Brain (organoid and tissue), 16 donors: ENCODE measurements at places on chromosomes 2 and 18.

DNA sequence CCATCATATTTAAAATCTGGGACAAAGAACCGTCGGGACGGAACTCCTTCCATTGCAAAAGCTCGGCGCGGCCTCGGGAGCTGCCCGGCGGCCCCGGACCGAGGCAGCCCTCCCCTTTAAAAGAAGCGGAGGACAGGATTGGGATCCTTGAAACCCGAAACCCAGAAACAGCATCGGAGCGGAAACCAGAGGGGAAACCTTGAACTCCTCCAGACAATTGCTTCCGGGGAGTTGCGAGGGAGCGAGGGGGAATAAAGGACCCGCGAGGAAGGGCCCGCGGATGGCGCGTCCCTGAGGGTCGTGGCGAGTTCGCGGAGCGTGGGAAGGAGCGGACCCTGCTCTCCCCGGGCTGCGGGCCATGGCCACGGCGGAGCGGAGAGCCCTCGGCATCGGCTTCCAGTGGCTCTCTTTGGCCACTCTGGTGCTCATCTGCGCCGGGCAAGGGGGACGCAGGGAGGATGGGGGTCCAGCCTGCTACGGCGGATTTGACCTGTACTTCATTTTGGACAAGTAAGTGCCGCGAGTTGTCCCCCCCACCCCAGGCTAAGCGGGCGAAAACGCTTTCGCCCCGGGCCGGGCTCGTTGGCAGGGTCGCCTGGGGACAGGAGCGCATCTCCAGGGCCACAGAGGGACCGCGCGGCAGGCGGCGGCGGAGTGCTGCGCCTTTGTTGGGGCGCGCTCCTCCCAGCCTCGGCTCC lies at the start of gene ANTXR1:
TSS of gene ANTXR1 (plus strand) at position 38 of the 698 bp plus-strand sequence. CDS start at position 359, 321 bp downstream.
- peak; percentile 87 for DNase-seq

DNA sequence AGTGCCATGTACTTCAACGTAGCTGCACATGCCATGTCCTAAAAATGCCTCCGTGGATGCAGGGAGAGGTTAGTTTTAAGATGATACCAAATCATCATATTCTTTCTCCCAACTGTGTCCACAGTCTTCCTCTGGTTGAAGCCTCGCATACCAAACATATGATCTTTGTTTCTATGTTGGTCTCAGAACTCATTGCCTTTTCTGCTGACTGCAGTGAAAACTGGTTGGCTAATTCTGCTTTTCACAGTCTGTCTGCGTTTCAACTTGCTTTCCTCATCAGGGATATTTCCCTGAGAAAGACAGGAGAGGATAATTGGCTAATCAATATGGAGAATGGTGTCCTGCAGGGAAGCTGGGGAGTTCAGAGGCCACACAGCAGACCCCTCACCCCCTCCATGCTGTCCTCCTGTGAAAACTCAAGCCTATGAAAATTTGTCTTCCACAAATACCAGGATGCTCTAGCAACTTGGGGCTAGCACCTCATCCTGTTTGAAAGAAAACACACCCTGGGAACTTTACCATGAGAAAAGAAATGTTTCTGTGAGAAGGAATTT lies 192.2 kb upstream of the PXDN start:
- DNase-seq, result peak; percentile 45

GRCh38 chr2:57828221-57828620 lies 218.4 kb upstream of the VRK2 start:
- DNase-seq, result no peak

GRCh38 chr2:125175415-125175814 lies 1150.3 kb downstream of the CNTNAP5 start:
- no peak for DNase-seq

DNA sequence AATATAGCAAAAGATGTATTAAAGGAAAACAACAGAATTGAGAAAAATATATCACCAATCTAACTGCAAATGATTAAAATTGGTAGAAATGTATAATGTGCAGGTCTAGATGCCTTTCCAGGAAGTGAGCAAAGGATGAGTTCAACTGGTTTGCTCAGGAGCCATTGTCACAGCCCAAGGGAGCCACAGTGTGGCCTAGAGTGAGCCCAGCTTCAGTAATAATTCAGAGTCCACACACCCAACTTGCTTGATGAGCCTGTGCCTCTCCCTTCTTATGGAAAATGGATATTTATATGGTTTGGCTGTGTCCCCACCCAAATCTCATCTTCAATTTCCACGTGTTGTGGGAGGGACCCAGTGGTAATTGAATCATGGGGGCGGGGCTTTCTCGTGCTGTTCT lies 92.2 kb upstream of the ASAP2 start:
- DNase-seq, result no peak

GRCh38 chr2:64608867-64609226 lies 44.9 kb downstream of the SERTAD2 start:
- DNase-seq, result no peak

DNA sequence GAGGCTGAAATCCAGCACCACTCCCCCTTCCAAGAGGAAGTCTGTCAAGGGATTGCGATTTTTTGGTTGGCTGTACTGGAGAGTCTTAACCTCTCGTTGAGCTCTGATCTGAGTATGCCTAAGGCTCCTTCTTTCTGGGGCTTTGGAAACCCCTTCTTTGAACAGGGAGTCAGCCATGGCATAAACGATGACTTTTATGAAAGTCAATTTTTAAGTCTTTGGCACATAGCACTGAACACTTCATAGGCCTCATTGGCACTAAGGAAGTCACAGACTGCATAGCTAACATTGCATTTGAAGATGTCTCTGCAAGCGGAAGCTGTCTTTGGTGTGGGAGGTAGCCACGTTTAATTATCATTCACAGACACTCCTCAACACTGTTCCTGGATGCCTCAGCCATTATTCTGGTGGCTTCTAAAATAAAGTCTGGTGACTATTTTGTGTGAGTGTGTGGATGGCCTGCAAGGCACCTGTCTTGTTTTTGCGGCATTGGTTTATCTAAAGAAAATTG lies 148.2 kb upstream of the NCK2 start:
- no peak for DNase-seq

GRCh38 chr18:9689253-9689652 lies 18.8 kb upstream of the RAB31 start:
- DNase-seq, result no peak

DNA sequence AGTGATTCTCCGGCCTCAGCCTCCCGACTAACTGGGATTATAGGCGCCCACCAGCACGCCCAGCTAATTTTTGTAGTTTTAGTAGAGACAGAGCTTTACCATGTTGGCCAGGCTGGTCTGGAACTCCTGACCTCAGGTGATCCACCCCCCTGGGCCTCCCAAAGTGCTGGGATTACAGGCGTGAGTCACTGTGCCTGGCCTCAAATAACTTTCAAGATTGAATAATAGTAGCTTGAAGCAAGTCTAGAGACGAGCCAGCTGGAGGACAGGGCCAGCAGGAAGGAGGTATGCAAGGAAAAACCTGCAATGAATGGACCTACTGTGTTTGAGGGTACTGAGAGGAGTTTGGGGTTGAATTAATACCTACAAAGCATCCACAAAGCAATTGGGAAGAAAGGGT lies 87.5 kb downstream of the MSH2 start:
- no peak for DNase-seq

GRCh38 chr2:231315896-231316295 lies 79.6 kb upstream of the B3GNT7 start:
- DNase-seq, result no peak

DNA sequence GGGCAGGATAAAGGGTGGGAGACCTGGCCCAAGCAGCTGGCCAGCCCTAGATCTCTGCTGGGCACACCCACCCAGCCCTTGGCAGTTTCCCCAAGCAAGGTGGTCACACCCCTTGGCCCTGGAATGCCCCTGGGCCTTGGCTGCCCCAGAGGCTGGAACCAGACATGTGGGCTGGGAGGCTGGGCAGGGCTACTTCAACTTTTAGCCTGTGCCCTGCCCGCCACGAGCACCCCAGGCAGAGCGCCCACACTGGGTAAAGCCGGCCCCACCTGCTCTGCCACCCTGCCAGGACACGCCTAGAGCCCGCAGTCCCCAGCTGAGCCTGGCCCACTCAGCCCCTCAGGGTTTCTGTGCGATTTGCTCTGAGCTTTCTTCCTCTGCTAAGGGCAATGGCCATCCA lies 119.7 kb upstream of the SMAD2 start:
- DNase-seq, result no peak

- DNase-seq, result no peak
Measured at GRCh38 chr2:71720283-71720560, 266.9 kb downstream of the DYSF start.

- peak; percentile 25 for DNase-seq
Measured at GRCh38 chr2:7887441-7887840, 794.4 kb upstream of the ID2 start.

DNA sequence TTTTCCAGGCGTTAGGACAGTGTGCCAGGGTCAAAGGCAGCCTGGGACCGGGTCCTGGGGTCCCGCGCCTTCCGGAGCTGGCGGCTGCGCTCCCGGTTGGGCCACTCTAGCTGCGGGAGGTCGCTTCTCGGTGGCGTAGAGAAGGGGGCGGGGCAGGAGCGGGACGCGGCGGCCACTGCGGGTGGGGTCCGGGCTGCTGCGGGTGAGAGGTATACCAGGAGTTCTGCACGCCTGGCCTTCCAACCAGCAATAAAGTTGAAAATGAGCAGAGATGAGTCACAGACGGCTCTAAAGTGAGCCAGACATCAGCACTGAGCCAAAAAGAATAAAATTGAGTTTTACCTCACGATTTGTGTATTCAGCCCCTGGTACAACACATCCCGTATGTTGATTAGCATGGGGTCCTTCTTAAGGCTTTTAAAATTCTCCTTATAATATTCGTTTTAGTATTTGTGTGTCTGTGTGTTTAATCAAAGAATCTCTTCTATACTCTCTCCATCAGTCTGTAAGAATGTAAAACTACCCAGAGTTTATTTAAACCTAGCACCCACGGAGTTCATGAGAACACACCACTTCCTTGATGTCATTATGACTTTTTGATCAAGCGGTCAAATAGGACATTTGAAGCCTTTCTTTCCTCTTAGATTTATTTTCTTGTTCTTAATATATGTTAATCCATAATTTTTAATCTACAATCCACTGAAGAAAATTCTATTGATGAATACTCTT lies at the start of gene C1GALT1C1L:
TSS of gene C1GALT1C1L (minus strand) at position 108 of the 729 bp plus-strand sequence. CDS start at position 1, 107 bp downstream.
- DNase-seq, result peak; percentile 30

- DNase-seq, result no peak
Measured at GRCh38 chr2:150917961-150918713, 343.5 kb downstream of the RBM43 start.

DNA sequence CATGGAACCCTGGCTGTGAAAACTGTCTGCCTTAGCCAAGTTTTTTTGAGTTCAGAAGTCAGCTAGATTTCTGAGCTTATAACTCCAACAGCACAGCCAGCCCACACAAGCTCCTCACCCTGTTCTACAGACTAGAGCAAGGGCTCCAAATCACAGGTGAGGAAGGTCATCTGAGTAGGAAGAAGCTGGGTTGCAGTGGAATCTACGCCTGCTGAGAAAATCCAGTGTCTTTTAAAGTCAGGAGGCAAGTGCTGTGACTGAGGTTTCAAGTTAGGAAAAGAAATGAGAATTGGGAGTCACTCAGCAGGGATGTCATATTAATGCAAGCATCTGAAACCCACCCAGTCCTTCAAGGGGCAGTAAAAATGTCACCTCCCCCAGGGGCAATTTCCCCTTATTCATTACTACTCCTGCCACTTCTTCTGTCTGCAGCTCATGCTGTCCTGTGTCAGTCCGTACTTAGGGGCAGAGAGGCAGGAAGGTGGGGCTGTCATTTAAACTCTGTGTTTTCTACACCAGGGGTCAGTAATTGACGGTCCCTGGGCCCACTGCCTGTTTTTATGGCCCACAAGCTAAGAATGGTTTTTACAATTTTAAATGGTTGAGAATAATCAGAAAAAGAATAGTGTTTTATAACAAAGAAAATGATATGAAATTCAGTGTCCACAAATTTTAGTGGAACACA lies 551.1 kb downstream of the BCL11A start:
- DNase-seq, result no peak

DNA sequence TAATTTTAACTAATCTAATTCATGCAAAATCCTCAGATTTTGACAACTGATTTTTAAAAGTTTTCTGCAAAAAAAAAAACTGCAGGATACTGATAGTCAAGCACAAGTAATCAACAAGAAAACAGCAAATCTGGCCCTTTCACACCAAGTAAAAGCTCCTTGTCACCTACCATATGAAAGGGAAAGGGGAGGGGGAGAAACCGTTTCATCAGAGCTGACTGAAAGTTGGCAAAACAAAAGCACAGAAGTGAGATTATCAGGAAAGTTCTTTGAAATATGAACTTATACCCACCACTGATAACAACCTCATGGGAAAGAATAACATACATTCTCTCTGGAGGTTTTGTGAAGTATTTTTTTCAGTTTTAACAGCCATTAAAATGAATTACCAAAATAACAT lies 38.7 kb downstream of the ZNF521 start:
- no peak for DNase-seq

- DNase-seq, result peak; percentile 59
Measured at GRCh38 chr2:20670315-20671035, 3.5 kb downstream of the GDF7 start.

DNA sequence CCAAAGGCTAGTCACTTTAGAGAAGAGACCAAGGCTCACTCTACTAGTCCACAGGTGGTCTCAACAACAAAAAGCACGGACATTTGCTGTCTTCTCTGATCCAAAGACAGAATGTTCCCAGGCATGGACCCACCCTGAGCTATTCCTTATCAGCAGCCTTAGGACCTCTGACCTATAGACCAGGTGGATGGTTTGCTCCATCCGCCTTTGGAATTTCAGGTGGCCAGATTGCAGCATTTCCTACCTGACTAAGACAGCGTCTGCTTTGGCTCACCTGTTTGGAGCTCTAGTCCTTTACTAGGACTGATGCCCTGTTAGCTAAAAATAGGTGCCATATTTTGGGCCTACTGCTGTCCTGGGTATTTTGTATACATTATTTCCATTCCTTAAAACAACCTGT lies 44.6 kb upstream of the LRP2 start:
- DNase-seq, result no peak
